ENCODE measurements at places on chromosomes 12 and 14.
A peak's percentile ranks its signal among the peaks of the same experiment; 100 is the strongest.

- DNase-seq: peak; percentile 95
Observed at GRCh38 chr12:14981049-14981448, 8.2 kb downstream of the PDE6H start.

DNA sequence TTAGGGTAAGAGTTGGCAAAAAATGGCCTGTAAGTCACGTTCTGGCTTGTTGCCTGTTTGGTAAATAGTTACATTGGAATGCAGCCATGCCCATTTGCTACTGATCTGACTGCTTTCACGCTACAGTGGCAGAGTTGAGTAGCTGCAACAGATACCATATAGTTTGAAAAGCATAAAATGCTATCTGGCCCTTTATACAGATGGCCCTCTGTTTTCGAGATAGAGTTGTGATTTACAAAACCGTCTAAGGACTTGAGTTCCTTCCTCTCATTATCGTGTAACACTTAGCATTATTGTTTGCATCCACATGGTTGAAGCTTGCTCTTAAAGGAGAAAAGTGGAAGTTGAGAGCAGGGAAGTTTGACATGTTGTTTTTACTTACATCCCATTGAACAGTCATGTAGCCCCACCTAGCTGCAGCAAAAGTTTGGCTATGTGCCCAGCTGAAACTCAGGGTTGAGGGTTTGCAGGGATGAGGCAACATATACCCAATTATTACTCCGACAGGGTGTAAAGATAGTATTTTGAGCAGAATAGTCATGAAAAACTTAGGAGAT is 11.3 kb upstream of the SCFD1 start:
- DNase-seq: peak; percentile 82

GRCh38 chr14:104693482-104694431 is 4.3 kb downstream of the INF2 start:
- no peak for DNase-seq

- no peak for DNase-seq
Observed at GRCh38 chr12:29160230-29160629, 11.2 kb downstream of the FAR2 start.

DNA sequence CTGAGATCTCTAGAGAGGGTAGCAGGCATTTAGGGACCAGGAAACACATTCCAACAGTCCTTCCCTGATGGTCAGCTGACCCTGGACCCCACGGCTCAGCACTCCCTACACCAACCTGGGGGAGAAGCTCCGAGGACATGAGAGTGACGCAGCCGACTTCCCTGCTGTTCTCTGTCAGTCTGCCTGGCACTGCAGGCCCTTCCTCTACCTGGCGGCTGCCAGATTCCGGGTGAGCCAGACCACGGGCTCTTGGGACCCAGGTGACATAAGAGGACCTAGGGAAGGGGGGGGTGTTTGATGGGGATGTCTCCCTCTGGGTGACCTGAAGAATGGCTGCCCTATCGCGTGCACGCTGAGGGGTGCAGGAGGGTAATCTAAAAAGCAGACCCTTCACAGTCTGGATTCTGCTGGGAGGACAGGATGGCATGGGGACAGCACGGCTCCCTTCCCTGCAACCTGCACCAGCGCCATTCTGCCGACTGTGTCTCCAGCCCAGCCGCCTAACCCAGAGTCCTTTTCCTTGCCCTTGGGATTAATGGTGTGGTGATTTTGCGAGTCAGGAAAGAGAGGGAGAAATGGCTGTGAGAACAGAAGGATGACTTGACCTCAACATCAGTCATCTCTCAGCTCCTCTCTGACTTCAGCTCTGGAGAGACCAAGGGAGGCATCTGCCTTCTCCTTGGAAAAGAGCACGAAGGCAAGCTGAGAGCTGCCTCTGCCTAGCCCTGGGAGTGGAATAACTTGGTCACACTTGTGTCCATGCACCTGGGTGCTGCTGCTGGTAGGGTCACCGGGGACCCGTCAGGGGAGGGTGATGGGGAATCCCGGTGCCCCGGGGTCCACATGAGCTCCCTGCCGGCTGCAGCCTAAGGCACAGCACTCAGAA is 158.5 kb downstream of the CALM1 start:
- DNase-seq: no peak

- peak; percentile 11 for DNase-seq
Observed at GRCh38 chr14:96987086-96987474, 189.9 kb downstream of the VRK1 start.

DNA sequence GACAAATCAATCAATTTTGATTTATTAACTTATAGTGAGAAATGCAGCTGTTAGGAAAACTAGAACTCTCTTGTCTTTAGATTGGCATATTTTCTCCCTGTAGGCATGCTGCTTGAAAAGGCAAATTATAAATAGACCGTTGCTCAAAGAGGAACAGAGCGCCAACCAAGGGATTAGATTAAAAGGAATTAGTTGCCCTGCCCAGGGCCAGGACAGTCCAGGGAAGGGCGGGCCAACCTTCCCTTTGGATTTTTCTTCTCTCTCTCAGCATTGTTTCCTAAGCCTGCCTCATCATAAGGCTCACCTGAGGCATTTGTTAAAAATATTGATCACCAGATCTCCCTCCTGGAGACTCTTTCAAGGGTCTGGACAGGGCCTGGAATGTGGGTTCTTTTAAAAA is 8.6 kb downstream of the CIPC start:
- DNase-seq: no peak

DNA sequence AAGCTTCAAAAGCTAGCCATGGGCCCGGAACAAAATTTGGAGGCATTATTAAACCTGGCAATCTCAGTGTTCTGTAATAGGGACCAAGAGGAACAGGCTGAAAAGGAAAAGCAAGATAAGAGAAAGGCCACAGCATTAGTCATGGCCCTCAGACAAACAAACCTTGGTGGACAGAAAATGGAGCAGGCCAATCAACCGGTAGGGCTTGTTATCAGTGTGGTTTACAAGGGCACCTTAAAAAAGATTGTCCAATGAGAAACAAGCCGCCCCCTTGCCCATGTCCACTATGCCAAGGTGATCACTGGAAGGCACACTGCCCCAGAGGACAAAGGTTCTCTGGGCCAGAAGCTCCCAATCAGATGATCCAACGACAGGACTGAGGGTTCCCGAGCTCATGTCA is 653.9 kb upstream of the TMEM132C start:
- no peak for DNase-seq

- no peak for DNase-seq
Observed at GRCh38 chr12:109762071-109762672, 48.5 kb downstream of the FAM222A start.

DNA sequence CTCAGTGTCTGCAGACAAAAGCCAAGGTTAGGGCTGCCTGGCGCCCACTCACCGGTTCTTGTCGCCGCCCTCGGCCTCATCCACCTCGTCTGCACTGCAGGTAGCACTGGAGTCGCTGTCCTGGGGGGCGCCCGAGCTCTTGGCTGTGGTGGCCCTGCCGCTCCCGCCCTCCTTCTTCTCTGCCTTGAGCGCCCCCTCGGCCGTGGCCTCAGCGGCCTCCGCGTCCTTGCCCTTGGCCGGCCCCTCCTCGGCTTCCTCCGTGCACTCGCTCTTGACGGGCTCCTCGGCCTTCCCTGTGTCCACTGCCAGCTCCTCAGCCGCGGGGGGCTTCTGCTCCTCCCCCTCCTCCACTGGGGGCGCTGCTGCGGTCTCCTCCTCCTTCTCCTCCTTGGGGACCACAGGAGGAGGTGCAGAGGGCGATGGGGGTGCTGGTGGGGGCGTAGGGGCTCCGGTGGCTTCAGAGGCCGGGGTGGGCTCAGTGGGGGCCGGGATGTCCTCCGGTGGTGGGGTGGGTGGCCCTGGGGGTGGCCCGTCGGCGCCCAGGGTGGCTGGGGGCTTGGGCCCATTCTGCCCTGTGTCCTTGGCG is 77.2 kb downstream of the RFLNA start:
- no peak for DNase-seq
